ENCODE measurements at places on chromosomes 7 and 10.

- peaks cover 5% of the 10 kb centered on the region for H3K36me3 ChIP-seq
- no peaks in the 10 kb centered on the region for H3K27me3 ChIP-seq
- H3K4me1 ChIP-seq = peaks cover 1% of the 10 kb centered on the region
- no peak for DNase-seq
- H3K27ac ChIP-seq = peak overlapping the region; percentile 60
These were observed 83.7 kb upstream of the PDGFA start for GRCh38 chr7:603152-603951.

DNA sequence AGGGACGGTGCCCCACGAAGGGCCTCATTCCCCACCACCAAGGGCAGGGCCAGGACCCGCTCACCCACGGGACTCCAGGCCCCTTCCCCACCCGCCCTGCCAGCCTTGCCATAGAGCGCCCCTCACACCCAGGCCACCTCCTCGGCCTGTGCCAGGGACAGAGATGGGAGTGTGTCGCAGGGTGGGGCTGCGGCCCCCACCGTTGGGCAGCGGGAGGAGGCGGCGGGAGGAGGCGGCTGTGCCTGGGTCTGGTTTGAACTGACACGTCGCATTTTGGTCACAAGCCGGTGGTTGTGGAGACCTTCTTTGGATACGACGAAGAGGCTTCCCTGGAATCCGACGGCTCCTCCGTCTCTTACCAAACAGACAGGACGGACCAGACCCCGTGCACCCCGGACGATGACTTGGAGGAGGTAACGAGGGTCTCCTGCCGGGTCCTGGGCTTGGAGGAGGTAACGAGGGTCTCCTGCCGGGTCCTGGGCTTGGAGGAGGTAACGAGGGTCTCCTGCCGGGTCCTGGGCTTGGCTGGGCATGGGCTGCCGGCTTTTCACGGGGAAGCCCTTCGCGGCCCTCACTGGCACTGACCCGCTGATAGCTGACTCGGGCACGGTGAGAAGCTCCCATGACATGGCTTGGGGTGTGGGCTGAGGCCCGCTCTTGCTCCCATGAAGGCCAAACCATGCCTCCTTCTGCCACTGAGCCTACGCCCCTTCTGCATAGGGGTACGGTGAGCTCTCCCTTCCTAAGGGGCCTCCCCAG, 46.4 kb upstream of the DPYSL4 start:
- H3K36me3 ChIP-seq = no peaks in the 10 kb centered on the region
- H3K27ac ChIP-seq = no peak overlapping the region
- DNase-seq = no peak
- H3K4me1 ChIP-seq = no peaks in the 10 kb centered on the region
- H3K27me3 ChIP-seq = peaks cover 6% of the 10 kb centered on the region

DNA sequence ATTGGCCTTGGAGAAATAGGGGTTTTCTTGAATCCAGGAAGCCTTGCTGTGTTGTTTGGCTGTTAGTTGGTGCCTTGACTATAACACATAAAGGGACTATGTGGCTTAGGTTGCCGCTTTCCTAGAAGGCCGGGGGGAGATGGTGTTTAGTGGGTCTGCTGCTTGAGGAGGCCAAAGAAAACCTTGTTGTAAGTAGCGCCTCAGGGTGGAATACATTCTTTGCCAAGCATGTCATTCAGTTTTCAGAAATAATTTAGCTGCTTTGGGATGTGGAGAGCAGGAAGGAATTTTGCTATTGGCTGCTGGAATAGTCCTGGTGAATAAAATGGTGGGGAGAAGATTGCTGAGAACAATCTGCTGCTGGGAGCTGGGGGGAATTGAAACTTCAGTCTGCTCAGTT, 132.9 kb upstream of the WNT16 start:
- no peaks in the 10 kb centered on the region for H3K27me3 ChIP-seq

DNA sequence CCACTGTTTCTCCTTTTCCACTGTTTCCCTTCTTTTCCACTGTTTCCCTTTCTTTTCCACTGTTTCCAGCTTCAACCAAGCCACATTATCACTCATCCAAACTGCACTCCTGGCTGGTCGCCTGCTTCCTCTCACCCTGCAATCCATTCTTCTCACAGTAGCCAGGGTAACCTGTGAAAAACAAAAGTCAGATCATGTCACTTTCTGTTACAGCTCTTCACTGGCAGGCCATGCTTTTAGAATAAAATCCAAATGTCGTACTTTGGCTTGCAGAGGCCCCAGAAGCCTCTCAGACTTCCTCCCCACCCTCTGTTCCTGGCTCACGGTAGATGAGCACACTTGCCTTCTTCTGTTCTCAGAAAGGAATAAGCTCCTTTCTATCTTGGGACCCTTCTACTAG, 33.9 kb downstream of the STARD3NL start:
- H3K36me3 ChIP-seq = peaks cover 15% of the 10 kb centered on the region
- H3K4me1 ChIP-seq = peaks cover 7% of the 10 kb centered on the region
- no peak for DNase-seq
- H3K27ac ChIP-seq = peak overlapping the region; percentile 4
- no peaks in the 10 kb centered on the region for H3K27me3 ChIP-seq
- no peak overlapping the region for H3K4me3 ChIP-seq

DNA sequence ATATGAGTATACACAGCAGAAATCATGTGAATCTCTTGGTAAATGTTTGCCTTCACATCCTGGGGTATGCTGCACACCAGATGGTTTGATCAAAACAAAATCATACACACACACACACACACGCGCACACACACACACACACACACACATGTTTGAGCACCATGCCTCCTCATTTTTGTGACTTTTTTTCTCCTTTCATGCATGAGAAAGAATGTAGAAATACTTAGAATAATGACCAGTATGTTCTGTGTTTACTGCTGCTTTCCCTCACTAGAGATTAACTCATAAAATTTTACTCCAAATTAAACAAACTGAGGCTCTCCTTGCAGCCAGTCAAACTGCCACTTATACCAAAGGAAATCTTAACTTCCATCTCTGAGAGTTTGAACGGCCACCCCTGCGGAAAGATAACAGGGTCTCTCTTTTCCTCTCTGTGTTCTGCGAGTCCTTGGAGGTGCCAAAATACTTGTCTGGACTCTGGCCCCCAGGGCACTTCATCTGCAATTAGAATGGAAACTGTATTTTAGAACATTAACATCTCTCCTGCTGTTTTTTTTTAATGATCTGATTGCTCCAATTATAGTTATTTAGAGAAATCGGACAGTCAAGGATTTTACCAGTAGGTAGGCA, 320.8 kb upstream of the NFE2L3 start:
- DNase-seq = no peak
- H3K4me1 ChIP-seq = peaks cover 48% of the 10 kb centered on the region
- peak overlapping the region; percentile 94 for H3K27ac ChIP-seq
- H3K27me3 ChIP-seq = no peaks in the 10 kb centered on the region
- no peaks in the 10 kb centered on the region for H3K36me3 ChIP-seq

DNA sequence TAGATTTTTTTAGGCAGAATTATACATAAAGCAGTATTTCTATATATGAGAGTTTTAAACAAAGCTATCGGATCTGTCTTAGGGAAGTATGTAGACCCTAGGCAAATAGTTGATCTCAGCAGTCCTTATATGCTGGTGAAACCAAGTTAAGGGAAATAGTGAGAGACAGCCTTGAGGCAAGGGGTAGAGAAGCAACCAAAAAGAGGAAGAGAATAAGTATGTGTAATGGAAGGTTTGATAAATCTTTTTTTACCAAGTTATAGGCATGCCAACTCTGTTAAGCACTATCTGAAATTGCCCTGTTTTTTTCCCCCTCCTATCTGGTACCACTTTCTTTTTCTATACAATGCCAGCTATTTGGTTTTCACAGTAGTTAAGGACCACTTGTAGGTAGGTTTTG, 19.9 kb downstream of the SPAG6 start:
- no peak for DNase-seq
- H3K36me3 ChIP-seq = no peaks in the 10 kb centered on the region
- no peak overlapping the region for H3K27ac ChIP-seq
- peaks cover 9% of the 10 kb centered on the region for H3K4me1 ChIP-seq

GRCh38 chr7:81420526-81421226, 349.2 kb downstream of the HGF start:
- H3K4me1 ChIP-seq = peaks cover 12% of the 10 kb centered on the region
- no peaks in the 10 kb centered on the region for H3K36me3 ChIP-seq
- no peaks in the 10 kb centered on the region for H3K27me3 ChIP-seq
- DNase-seq = no peak

- no peak overlapping the region for H3K4me3 ChIP-seq
- no peak overlapping the region for H3K27ac ChIP-seq
- H3K36me3 ChIP-seq = peaks cover 3% of the 10 kb centered on the region
- no peaks in the 10 kb centered on the region for H3K4me1 ChIP-seq
- no peak for DNase-seq
These were observed 92.4 kb downstream of the CTTNBP2 start for GRCh38 chr7:117780832-117781231.

Data from progenitor cell of endocrine pancreas (in vitro differentiated cells).